ENCODE measurements at places on chromosomes 16 and 17.

DNA sequence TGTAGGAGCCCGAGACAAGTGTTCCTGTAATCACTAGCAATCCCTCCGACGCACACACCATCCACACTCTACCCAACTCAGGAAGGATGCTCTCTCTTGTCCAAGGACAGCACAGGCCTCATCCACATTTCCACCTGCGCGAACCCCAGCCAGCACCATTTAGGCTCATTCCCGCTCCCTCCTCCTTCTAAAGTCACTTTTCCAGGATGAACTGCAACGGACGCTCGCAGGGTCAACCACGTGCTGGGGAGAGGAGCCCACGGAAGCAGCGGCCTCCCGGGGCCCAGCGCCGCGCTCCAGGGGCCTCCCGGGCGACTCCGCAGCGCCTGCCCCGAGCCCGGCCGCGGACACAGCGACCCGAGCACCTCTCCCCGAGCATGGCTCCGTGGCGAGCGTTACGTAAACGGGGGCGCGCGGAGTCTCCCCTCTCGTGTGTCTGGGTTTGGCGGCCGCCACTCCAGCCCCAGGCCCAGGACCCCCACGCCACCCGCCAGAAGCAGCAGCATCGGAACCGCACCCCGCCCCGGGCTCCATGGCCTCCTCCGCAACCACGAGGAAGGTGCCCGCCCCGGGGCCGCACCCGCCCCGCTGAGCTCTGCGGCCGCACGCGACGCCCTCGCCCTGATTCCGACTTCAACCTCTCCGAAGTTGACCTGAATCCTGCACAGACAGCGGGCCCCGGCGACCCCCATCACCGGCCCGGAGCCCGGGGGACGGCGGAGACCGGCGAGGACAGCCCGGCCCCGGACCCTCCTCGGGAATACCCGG, 668 bp downstream of the USP36 start:
- no peak for DNase-seq

GRCh38 chr16:49128740-49129139, 152.9 kb downstream of the CBLN1 start:
- no peak for DNase-seq

GRCh38 chr17:56186222-56186786, 33.0 kb downstream of the ANKFN1 start:
- DNase-seq: no peak

DNA sequence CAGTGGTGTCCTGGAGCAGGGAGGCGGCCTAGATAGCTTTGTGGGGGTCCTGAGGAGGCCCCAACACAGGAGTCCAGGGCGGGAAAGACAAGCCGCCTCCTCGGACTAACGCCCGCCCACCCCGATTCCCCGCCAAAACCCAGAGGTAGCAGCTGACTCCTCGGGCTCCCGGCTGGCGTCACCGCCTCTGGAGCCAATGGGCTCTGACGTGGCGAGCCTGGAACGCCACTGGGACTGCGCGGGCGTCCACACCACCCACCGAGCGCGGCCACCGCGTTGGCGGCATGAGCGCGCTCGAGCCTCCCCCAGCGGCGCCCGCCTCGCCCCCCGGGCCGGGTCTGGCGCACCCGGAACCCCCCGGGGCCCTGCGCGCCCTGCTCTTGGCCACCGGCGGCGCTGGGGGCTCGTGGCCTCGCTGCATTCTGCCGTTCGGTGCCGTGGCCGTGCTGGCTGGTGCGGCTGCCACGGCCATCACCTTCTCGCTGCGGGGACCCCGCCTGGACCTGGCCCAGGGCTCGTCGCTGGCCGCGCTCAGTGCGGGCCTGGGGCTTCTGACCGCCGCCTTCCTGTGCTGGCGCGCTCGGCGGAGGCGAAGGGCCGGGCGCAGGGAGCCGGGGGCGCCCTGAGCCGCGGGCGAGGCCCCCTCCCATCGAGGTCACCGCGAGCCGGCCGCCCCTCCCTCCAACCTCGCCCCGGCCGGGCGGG, 3.4 kb upstream of the NTN3 start:
- no peak for DNase-seq

GRCh38 chr16:68061396-68061795, 23.8 kb upstream of the NFATC3 start:
- no peak for DNase-seq

- no peak for DNase-seq
Measured at GRCh38 chr17:32916134-32916533, 11.8 kb upstream of the TMEM98 start.
